ENCODE measurements at places on chromosomes 1 and 21. TPM values are rescaled to one million over a fixed set of nuclear protein-coding genes. Genes with fewer than 3 reads are reported as not detected.

The SDCCAG8 gene
- total RNA-seq = 33.4 TPM

The CD247 gene
- total RNA-seq = 1.0 TPM

- no peak for DNase-seq
- peak overlapping the region; percentile 92 for H3K4me3 ChIP-seq
- H3K36me3 ChIP-seq = peaks cover 11% of the 10 kb centered on the region
- peak overlapping the region; percentile 78 for H3K27ac ChIP-seq
Observed at GRCh38 chr1:46615735-46616134, 876 bp downstream of the MOB3C start.

- H3K4me3 ChIP-seq = no peak overlapping the region
- no peak for DNase-seq
- no peak overlapping the region for H3K27ac ChIP-seq
- H3K4me1 ChIP-seq = no peaks in the 10 kb centered on the region
- H3K36me3 ChIP-seq = no peaks in the 10 kb centered on the region
Observed at GRCh38 chr1:47024141-47024801, 802 bp downstream of the CYP4X1 start.

- no peak overlapping the region for H3K27ac ChIP-seq
- H3K27me3 ChIP-seq = no peaks in the 10 kb centered on the region
- H3K36me3 ChIP-seq = peaks cover 69% of the 10 kb centered on the region
- no peak for DNase-seq
- peaks cover 6% of the 10 kb centered on the region for H3K4me1 ChIP-seq
Observed at GRCh38 chr1:220113136-220113695, 19.3 kb downstream of the IARS2 start.

The DISC1 gene
- total RNA-seq = 2.4 TPM

DNA sequence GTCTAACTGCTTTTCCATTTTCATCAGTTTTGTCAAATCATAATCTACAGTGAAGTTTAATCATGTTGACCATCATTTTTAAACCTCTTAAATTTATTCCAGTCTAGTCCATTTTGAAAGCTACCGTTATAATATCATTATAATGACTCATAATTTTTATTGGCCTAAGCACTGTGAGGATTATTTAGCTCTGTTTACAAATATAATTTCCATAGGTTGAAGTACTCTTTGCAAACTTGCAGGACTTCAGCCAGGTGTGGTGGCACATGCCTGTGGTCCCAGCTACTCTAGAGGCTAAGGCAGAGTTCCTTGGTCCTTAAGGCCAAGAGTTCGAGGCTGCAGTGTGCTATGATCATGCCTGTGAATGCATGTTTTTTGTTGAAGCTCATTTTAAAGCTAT, 54.3 kb downstream of the MAP3K21 start:
- H3K4me1 ChIP-seq = no peaks in the 10 kb centered on the region
- DNase-seq = no peak
- H3K4me3 ChIP-seq = no peak overlapping the region
- H3K36me3 ChIP-seq = peaks cover 7% of the 10 kb centered on the region

GRCh38 chr21:36934864-36935420, 31.5 kb downstream of the HLCS start:
- no peak overlapping the region for H3K4me3 ChIP-seq
- no peaks in the 10 kb centered on the region for H3K27me3 ChIP-seq
- H3K27ac ChIP-seq = no peak overlapping the region
- no peak for DNase-seq
- peaks cover 33% of the 10 kb centered on the region for H3K36me3 ChIP-seq
- no peaks in the 10 kb centered on the region for H3K4me1 ChIP-seq

GRCh38 chr1:2087766-2088165, 37.6 kb downstream of the PRKCZ start:
- no peak for DNase-seq
- peaks cover 10% of the 10 kb centered on the region for H3K36me3 ChIP-seq
- no peak overlapping the region for H3K4me3 ChIP-seq
- no peaks in the 10 kb centered on the region for H3K27me3 ChIP-seq

The PLEKHA6 gene
- 0.61 TPM for total RNA-seq

DNA sequence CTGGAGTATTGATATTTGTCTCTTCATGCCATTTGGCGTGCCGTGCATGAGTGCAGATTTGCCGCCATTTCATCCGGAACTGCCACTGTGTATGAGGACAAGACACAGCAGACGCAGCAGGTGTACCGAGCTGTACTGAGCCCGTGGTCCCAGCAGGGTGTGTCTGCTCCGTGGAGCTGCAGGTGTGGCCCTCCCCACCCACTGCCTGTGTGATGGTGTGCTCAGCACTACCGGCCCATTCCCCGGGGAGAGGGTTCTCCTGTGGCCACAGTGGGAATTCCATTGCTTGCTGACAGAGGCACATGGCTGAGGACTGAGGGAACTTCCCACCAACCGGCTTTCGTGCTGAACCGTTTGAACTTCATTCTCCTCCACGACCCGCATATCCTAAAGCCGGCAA, 34.3 kb upstream of the COL6A1 start:
- no peaks in the 10 kb centered on the region for H3K4me1 ChIP-seq
- H3K4me3 ChIP-seq = no peak overlapping the region
- no peak overlapping the region for H3K27ac ChIP-seq

The CFAP141 gene
- not detected for total RNA-seq

DNA sequence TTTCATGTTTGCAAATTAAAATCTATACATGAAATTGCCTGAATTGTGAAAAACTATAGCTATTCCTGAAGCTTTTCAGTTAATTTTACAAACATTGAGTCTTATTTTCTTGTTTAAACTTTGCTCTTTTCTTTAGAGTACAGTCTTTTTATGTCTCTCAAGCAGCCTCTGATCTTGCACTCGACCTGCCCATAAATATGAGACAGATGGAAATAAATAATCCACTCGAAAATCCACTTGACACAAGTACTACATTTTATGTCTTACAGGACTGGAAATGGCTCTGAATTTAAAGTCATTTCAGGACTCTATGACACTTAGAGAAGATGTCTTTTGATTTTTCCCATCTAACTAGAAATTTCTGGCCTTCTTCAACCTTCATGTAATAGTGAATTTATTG, 283.8 kb downstream of the USP25 start:
- no peak for DNase-seq
- H3K4me1 ChIP-seq = no peaks in the 10 kb centered on the region
- H3K27me3 ChIP-seq = no peaks in the 10 kb centered on the region
- H3K27ac ChIP-seq = no peak overlapping the region

DNA sequence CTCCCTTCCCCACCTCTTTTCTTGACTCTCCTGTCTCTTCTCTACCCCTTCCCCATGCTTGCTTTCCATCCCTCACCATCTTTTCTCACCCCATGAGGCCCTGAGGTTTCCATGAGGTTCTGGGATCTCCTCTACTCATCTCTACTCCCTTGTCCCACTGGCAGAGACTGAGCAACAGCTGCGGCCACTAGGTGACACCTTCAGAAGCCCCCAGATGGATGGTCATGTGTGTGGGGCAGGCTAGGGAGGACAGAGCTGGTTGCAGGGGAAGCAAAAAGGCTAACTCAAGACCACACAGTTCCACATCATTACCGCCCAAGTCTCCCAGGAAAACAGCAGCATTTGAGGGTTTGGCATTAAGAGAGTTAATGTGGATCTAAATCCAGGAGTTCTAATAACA, 45.0 kb downstream of the LRRN2 start:
- H3K4me1 ChIP-seq = no peaks in the 10 kb centered on the region
- H3K4me3 ChIP-seq = no peak overlapping the region
- H3K27me3 ChIP-seq = peaks cover 21% of the 10 kb centered on the region

- no peak overlapping the region for H3K4me3 ChIP-seq
- no peak overlapping the region for H3K27ac ChIP-seq
- DNase-seq = no peak
- no peaks in the 10 kb centered on the region for H3K36me3 ChIP-seq
Observed at GRCh38 chr1:6987940-6988339, 202.7 kb downstream of the CAMTA1 start.

The NGF gene
- total RNA-seq = not detected

- H3K27ac ChIP-seq = no peak overlapping the region
- H3K4me3 ChIP-seq = no peak overlapping the region
- H3K27me3 ChIP-seq = no peaks in the 10 kb centered on the region
- no peaks in the 10 kb centered on the region for H3K36me3 ChIP-seq
Observed at GRCh38 chr1:9062846-9063245, 6.6 kb downstream of the SLC2A5 start.

The UQCRHL gene
- 1.7 TPM for total RNA-seq

The NLRP3 gene
- total RNA-seq = 0.44 TPM

DNA sequence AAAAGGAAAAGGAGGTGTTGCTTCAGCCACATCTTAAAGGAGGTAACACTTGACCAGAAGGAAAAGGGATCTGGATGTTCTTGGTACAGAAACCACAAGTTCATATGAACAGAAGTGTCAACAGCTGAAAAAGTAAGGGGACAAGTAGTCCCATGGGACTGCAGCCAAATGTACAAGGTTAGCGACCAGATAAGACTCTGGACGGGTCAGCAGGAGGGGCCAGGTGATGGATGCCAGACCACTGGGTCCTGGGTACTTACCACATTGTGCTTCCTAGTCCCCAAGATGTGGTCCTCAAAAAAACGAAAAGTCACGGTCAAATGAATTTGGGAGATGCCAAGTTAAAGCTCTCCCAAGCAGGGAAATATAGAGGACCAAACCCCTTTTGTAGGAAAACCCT, 16.6 kb upstream of the BMP8A start:
- no peaks in the 10 kb centered on the region for H3K4me1 ChIP-seq
- DNase-seq = no peak
- no peak overlapping the region for H3K27ac ChIP-seq
- peaks cover 71% of the 10 kb centered on the region for H3K36me3 ChIP-seq
- H3K27me3 ChIP-seq = no peaks in the 10 kb centered on the region

- H3K4me3 ChIP-seq = no peak overlapping the region
- peaks cover 6% of the 10 kb centered on the region for H3K27me3 ChIP-seq
- H3K27ac ChIP-seq = no peak overlapping the region
- no peaks in the 10 kb centered on the region for H3K36me3 ChIP-seq
Observed at GRCh38 chr1:165144757-165145397, 211.6 kb downstream of the LMX1A start.

The COL8A2 gene
- 0.24 TPM for total RNA-seq

- H3K27me3 ChIP-seq = peaks cover 4% of the 10 kb centered on the region
- peaks cover 32% of the 10 kb centered on the region for H3K4me1 ChIP-seq
- no peaks in the 10 kb centered on the region for H3K36me3 ChIP-seq
- peak overlapping the region; percentile 86 for H3K27ac ChIP-seq
Observed at GRCh38 chr1:192609110-192610079, 26.6 kb upstream of the RGS13 start.

The PUM1 gene
- 132 TPM for total RNA-seq

DNA sequence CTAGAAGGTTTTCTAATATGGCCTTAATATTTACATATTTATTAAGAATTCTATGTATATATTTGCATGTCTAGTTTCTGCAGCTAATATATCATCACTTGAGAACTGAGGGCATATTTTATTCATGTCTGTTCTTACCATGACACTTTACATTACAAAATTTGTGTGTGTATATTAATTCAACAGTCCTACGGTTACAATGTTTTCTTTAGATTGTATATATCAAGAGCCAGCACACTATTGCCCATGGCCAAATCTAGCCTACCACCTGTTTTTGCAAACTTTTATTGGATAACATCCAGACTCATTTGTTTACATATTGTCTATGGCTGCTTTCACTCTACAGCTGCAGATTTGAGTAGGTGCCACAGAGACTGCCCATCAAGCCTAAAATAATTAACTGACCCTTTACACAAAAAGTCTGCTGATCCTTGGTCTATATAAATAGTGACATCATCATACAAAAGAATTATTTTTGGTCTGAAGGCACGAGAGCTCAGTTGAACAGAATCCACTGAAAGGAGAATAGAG, 577.4 kb upstream of the PBX1 start:
- H3K36me3 ChIP-seq = no peaks in the 10 kb centered on the region
- H3K27ac ChIP-seq = no peak overlapping the region
- no peaks in the 10 kb centered on the region for H3K27me3 ChIP-seq
- DNase-seq = no peak

- H3K36me3 ChIP-seq = no peaks in the 10 kb centered on the region
- H3K27ac ChIP-seq = peak overlapping the region; percentile 39
- no peaks in the 10 kb centered on the region for H3K27me3 ChIP-seq
Observed at GRCh38 chr1:219081943-219082925, 91.4 kb upstream of the LYPLAL1 start.

DNA sequence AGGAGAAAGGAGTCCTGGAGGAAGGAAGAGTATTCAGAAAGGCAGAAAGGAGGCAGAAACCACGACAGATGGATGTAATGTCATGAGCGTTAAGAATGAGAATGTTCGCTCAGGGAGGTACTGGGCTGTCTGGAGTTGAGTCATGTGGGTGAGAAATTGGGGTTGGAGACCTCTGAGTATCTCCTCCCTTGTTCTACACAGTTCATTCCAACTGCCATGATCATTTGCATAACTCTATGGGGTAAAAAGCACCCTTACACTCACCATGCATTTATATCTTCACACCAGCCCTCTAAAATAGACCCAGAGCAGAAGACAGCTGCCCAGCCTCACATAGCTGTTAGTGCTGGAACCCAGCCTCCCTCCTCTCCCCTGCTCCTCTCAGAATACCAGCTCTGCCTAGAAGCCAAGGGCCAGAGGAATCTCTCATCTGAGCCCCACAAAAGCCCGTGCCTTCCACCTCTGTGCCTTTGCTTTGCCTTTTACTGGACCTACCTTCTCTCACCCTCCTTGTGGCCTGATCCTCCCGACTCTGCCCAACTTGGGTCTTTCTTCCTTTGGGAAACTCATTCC, 85.2 kb downstream of the BEND5 start:
- H3K4me1 ChIP-seq = no peaks in the 10 kb centered on the region
- no peak for DNase-seq
- no peak overlapping the region for H3K27ac ChIP-seq
- H3K27me3 ChIP-seq = peaks cover 7% of the 10 kb centered on the region
- H3K36me3 ChIP-seq = no peaks in the 10 kb centered on the region
- H3K4me3 ChIP-seq = no peak overlapping the region

DNA sequence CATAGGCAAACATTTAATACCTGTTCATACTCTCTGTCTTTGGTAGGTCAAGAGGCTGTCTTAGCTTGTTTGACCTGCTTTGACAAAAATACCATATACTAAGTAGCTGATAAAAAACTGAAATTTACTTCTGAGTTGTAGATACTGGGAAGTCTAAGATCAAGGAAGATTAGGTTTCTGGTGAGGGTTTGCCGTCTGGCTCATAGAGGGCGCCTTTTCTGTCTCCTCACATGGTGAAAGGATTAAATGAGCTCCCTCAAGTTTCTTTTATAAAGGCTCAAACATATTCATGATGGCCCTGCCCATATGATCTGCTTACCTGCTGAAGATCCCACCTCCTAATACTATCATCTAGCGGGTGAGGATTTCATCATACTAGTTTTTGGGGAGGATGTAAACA, 1076.1 kb upstream of the NCAM2 start:
- H3K27ac ChIP-seq = no peak overlapping the region
- DNase-seq = no peak
- H3K4me3 ChIP-seq = no peak overlapping the region
- H3K36me3 ChIP-seq = no peaks in the 10 kb centered on the region

DNA sequence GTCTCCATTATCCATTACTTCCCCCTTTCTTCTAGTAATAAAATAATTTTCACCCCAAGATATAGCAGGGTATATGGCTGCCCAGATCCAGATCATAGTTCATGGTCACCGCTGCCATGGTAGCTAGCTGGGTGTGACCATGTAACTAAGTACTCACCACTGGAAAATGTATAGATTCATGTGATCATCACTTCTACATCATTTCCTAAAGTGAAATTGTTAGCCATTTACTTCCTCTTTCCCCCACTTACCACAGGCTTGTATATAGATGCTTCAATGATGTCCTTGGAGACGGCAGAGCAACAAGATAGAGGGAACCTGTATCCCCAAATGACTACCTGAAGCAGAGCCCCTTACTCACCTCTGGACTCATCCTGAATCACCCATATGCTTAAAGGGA, 22.7 kb upstream of the EYA3 start:
- H3K36me3 ChIP-seq = no peaks in the 10 kb centered on the region
- H3K4me1 ChIP-seq = peaks cover 27% of the 10 kb centered on the region
- H3K4me3 ChIP-seq = peak overlapping the region; percentile 9
- no peak for DNase-seq
- H3K27me3 ChIP-seq = no peaks in the 10 kb centered on the region
- peak overlapping the region; percentile 57 for H3K27ac ChIP-seq
